Fibroblast of skin of abdomen (primary cell): ENCODE measurements at places on chromosomes 1 and 21.

GRCh38 chr1:224525411-224526040 lies 90.6 kb upstream of the CNIH3 start:
- no peak for DNase-seq

DNA sequence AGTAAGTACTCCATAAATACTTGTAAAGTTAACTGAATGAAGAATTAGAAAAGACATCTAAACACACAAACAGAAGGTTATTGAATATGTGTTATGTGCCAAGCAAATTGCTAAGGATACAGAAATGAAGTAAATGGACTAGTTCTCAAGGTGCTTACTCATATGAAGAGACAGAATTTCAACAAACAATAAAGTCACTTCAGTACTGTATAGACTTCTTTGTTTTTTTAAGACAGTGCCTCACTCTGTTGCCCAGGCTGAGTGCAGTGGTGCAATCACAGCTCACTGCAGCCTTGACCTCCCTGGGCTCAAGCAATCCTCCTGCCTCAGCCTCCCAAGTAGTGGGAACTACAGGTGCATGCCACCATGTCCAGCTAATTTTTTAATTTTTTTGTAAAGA lies 57.3 kb downstream of the SERBP1 start:
- no peak for DNase-seq

DNA sequence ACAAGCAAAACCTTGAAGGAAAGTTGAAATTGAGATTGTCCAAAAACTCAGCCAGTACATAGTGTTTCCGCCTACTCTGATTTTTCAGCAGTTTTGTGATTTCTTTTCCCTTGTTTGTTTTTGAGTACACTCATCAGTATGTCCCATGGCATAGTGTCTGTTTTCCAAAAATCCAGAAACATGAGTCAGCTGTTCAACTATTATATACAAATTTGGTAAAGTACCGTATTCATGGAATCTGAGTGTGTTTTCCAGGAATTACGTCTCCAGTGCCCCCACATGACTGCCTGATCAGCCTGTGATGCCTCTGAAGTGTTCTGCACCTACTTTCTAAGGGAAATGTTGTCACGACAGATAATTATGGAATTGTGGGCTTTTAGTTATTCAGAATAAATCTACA lies 186.8 kb downstream of the LTN1 start:
- peak; percentile 95 for DNase-seq

GRCh38 chr1:207672522-207673130 lies 27.7 kb downstream of the CR1L start:
- DNase-seq: peak; percentile 76

DNA sequence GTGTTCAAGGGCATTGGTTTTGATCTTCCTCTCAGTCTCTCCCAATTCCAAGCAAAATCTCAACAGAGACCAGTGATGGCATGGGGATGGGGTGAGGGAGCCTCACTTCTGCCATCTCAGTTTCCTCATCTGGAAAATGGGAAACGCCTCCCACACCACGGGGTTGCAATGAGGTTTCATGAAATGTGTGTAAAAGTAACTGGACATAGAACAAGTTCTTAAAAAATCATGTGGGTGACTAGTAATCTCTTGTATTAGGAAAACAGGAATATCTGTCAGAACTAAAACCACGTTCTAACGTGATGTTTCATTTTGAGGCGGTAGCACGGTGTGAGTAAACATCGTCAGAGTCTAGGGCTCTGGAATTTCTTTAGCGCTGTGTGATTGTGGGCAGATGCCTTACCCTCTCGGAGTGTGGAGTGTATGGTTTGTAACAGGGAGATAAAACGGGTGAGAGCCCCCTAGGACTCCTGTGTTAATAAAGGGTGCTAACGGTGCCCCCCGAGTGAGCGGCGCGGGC lies 55.5 kb upstream of the DNAJC6 start:
- no peak for DNase-seq

- no peak for DNase-seq
Observed at GRCh38 chr1:114547076-114547475, 34.3 kb downstream of the BCAS2 start.

DNA sequence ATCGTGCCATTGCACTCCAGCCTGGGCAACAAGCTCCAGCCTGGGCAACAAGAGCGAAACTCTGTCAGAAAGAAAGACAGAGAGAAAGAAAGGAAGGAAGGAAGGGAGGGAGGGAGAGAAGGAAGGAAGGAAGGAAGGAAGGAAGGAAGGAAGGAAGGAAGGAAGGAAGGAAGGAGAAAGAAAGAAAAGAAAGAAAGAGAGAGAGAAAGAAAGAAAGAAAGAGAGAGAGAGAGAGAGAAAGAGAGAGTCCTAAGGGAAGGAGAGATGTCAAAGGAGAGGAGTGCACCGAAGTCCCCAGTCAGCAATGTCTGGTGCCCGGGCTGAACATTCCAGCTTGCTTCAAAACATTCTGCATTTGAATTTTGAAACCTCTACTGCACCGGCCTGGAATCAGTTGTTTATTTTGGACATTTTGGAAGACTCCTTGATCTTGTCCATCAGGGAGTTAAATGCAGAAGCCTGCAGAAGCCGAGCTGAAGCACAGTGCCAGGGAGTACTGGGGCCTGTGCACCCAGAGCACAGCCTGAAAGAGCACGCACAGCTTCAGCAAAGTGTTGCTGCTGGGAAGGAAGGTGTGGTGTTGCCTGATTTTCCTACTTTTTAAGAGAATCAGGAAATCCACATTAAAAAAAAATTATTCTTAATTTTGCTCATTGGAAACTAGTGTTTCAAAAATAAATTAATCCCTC lies 3.7 kb upstream of the IGSF3 start:
- DNase-seq: no peak
